ENCODE measurements at places on chromosomes 2 and 18.
A peak's percentile ranks its signal among the peaks of the same experiment; 100 is the strongest.

GRCh38 chr2:162890690-162891311 lies 52.2 kb upstream of the KCNH7 start:
- peak; percentile 6 for DNase-seq

DNA sequence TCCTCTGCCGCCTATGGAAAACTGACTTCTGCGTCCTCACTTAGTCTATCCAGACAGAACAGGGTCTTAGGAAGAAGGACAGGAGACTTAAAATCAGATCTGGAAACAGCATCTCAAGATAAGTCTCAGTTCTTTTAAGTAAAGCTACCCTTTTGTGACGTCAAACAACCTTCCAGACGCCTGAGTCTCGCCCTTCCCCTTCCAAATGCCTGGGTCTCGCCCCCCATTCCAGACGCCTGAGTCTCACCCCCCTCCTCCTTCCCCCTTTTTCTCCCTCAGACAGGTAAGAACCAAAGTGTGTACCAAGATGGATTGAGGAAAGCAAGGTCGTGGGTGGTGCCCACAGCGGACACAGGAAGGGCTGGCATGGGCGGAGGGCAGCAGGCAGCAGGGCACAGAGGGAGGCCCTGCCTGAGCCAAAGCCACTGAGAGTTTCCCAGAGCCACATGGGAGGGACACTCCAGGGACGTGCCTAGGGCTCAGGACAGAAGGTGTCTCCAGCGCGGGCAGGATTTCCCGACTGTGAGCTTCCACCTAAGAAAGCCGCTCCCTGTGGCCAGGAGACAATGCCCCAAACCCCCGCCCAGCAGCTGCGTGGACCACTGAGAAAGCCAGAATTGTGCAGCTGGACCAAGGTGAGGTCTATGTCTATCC lies 51.3 kb downstream of the ANKMY1 start:
- DNase-seq = no peak

DNA sequence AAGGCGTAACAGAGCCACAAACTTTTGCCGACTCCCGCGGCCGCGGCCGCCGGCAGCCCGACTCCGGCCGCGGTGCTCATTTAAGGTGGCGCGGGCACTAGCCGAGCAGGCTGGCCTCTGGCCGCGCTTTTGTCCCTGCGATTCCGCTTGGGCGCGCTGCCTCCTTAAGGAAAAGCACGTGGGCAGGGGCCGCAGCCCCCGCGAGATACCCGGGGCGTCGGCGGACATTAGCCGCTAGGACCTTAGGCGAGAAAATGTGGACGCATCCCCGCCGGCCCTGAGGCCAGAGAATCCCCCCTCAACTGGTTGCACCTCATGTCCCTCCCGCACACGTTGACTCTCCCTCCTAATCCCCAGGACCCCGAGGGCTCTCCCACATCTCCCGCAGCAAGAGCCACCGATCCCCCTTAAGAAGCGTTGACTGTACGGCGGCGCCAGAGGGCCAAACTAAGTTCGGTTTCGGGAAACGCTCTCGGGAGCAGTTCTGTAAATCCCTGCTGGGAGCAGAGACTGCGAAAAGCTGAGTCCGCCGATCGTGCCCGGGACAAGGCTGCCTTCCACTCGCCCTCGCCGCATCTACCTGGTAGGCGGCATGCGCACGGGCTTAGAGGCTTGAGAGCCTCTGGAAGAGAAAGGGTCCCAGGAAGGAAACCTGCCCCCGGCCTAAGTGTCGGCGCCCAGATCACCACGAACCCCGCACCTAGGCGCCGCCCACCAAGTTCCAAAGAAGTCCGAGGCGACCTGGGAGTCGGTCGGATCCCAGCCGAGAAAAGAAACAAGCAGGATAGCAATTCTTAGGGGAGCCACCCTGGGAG lies 1.8 kb upstream of the SATB2 start:
- peak; percentile 79 for DNase-seq

- no peak for DNase-seq
Observed at GRCh38 chr2:189485146-189485545, 43.9 kb downstream of the WDR75 start.

- no peak for DNase-seq
Observed at GRCh38 chr2:43943809-43944452, 51.9 kb downstream of the LRPPRC start.

DNA sequence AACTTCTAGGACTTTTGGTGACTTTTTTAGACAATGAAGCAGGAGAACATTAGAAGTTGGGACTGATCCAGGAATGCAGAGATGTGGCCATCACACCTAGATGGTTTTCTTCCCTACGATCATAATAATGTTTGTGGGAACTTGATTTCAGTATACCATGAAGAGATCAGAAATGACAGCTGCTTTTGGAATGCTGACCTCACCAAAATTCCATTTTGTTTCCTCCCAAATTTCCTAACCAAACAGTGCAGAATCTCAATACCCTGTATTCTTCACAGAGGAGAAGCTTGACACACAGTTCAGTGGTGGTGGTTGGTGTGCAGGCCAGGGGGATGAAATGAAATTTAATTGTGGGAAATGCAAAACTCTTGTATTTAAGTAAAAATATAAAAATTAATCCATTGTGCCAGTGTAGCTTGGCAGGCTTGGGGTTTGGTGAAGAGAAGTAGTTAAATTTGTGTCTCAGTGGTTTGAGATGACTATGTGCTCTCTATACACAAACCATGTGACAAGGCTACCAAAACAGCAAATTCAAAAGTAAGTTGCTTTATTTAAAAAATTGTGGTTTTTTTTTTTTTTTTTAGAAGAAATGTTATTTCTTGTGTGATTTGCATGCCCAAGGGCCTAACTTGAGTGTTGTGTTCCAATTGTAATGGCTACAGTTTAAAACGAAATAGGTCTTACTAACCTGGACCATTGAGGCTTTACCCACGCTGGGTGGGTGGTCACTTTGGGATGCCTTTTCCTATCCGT lies 252.4 kb downstream of the LPIN1 start:
- DNase-seq = no peak

- DNase-seq = no peak
Observed at GRCh38 chr2:6917761-6918421, 679 bp downstream of the RNF144A start.

GRCh38 chr2:974054-974453 lies 23.4 kb downstream of the SNTG2 start:
- no peak for DNase-seq

DNA sequence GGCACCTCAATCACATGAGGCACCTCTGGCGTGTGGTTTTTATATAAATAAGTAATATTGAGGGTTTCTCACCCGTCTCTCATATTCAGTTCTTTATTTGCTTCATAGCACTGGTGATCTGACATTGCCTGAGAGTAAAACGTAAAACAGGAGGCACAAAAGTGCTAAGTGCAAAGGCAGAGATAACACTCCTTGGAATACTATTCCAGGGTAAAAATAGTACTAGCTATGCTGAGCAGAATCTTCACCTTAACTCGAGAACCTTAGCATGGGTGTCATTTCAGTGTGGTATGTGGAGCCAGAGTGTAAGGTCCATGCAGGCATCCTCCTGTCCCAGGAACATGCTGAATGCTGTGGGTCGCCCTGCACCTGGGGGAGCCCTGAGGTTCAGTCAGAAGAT lies 26.9 kb downstream of the ZCCHC2 start:
- DNase-seq = no peak

DNA sequence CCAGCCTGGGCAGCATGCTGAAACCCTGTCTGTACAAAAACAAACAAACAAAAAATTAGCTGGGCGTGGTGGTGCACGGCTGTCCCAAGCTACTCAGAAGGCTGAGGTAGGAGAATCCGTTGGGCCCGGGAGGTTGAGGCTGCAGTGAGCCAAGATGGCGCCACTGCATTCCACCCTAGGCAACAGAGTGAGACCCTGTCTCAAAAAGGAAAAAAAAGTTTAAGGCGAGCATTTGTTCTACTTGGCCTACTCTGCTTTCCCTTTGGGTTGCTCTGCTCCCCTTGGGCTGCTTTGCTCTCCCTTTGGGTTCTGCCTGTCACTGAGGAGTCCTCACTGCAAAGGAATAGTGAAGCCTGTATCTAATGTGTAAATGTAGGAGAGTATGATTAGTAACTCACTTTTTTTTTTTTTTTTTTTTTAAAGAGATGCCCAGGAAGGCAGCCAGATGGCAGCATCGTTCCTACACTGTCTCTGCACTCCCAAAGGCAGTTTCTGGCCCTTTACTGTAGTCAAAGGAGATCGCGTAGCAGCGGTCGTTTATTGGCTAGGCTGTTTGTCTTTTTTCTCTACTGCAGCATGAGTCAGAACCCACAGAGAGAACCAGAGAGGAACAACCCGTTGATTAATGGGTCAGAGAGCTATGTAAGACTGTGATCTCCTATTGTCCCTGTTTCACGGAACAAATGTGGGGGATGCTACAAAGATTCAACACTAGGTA lies 118.3 kb upstream of the CWC22 start:
- DNase-seq = peak; percentile 41

DNA sequence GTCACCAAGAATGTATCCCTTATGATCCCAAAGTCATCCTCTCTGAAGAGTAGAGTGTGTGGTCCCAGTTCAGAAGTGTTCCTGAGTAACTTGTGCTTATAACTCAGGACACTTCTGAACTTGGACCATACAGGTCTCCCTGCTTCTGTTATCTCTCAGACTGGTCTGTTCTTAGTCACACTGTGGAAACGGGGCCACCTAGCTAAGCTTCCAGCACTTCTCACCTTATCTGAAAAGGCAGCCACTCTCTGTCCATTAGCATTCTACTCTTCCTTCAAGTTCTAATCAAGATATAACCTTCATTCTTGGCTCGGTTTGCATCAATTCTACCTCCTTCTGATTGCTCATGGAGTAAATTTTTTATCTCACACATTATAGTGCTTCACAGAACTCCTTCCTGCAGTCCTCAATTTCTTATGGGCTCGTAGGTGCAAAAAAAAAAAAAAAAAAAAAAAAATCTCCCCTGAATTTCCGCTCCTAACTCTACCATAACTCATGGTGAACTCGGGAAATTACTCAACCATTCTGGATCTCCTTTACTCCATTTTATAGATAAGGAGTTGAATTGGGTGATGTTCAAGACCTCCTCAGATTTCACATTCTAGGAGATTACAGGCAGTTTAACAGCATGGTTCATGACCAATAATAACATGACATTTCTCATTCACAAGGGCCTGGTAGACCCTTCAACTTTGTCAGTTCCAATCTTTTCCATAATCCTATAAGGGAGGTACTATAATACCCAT lies 108.4 kb downstream of the TACR1 start:
- no peak for DNase-seq

- DNase-seq = no peak
Observed at GRCh38 chr2:2178921-2179320, 152.2 kb downstream of the MYT1L start.

GRCh38 chr2:2848621-2849333 lies 517.7 kb upstream of the MYT1L start:
- no peak for DNase-seq

- no peak for DNase-seq
Observed at GRCh38 chr2:232310696-232311095, 67.9 kb upstream of the ALPP start.

GRCh38 chr2:239198221-239198620 lies 202.6 kb downstream of the HDAC4 start:
- no peak for DNase-seq

DNA sequence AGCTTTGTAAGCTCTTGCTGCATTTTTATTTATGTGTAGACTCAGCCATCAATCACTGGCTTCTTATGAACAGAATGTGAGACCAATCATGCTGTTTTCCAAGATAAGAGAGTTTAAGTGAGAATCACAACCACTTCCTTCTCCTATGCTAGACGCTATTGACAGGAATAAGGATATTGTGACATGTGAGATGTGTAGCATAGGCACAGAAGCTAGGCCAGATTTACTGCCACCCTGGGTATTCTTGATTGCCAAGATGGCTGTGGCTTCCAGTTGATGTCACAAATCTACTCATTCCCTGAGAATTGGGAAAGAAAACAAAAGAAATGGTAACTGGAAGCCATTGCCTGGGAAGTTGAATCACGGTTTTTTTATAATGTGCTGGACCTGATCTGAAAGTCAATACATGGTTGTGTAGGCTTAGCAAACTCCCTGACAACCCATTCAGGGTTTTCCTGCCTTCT lies 49.9 kb downstream of the RAB27B start:
- DNase-seq = no peak

DNA sequence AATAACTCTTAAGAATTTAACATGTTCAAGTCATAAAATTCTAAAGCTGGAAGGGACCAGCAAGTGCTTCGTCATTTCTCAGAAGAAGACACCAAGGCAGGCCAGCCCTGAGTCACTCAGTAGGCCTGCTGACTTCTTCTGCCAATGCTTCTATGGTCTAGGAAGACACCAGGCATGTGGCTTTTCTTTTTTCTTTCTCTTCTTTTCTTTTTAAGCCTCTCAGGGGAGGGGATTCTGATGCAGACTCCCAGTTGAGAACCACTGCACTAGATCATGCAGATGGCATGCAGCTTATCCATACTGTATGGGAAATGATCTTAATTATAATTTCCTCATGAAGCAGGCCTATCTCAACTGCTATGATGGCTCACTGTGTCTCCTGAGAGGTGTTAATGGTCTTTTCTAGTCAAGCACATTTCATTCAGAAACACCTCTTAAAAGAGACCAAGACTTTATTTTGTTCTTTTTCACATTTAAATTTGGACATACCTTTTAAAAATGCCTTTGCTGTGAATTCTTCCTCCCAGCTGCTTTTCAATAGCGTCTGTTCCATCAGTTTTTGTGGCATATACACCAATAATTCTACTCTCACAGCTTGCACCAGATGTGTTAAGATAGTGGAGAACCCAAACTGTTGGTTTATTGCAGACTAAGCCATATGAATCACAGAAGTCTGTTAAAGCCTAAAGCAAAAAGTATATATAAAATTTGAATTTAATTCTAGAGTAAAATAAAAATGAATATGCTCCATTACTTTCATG lies 11.3 kb downstream of the KCTD18 start:
- no peak for DNase-seq

GRCh38 chr2:43461453-43462073 lies 134.3 kb downstream of the THADA start:
- no peak for DNase-seq

GRCh38 chr2:43070676-43071502 lies 155.5 kb downstream of the ZFP36L2 start:
- no peak for DNase-seq

DNA sequence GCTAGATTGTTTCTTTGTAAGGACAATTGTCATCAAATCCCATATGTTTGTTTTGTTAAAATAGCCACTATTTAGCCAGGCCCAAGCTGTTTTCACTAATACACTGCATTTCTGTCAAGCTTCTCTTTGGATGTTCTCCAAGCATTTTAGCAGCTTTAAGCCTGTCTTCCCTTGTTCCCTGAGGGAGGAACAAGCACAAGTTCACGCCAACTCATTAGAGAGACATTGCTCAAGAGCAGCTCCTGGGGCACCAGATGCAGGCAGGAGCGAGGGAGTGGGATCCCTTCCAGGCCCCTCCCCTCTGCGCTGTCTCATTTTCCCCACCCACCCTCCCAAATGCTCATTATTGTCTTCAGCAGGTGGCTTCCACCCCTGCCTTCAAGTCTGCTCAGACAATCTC lies 32.6 kb upstream of the PPP3R1 start:
- DNase-seq = no peak

- no peak for DNase-seq
Observed at GRCh38 chr2:202577250-202578183, 57.3 kb upstream of the FAM117B start.

GRCh38 chr2:30577151-30577550 lies 130.1 kb downstream of the LCLAT1 start:
- no peak for DNase-seq
